ENCODE measurements at places on chromosomes 12 and 14. TPM values are rescaled to one million over a fixed set of nuclear protein-coding genes. Genes with fewer than 3 reads are reported as not detected.

GRCh38 chr12:16509411-16509810 lies 96.6 kb downstream of the LMO3 start:
- no peak for DNase-seq

The HCAR3 gene
- not detected for total RNA-seq

GRCh38 chr14:53716578-53716977 lies 240.0 kb downstream of the BMP4 start:
- no peak for DNase-seq

GRCh38 chr14:68631394-68632053 lies 161.3 kb downstream of the ZFP36L1 start:
- peak; percentile 83 for DNase-seq
